Activated naive CD4-positive, alpha-beta T cell treated with anti-CD3 and anti-CD28 coated beads for 36 hours (primary cell): ENCODE measurements at places on chromosomes 6 and 20. TPM values are rescaled to one million over a fixed set of nuclear protein-coding genes. Genes with fewer than 3 reads are reported as not detected.
A peak's percentile ranks its signal among the peaks of the same experiment; 100 is the strongest.

GRCh38 chr6:16174416-16175078, 45.7 kb downstream of the MYLIP start:
- H3K36me3 ChIP-seq: peaks cover 1% of the 10 kb centered on the region
- peaks cover 3% of the 10 kb centered on the region for H3K4me1 ChIP-seq
- H3K27me3 ChIP-seq: peaks cover 3% of the 10 kb centered on the region
- H3K4me3 ChIP-seq: no peak overlapping the region

DNA sequence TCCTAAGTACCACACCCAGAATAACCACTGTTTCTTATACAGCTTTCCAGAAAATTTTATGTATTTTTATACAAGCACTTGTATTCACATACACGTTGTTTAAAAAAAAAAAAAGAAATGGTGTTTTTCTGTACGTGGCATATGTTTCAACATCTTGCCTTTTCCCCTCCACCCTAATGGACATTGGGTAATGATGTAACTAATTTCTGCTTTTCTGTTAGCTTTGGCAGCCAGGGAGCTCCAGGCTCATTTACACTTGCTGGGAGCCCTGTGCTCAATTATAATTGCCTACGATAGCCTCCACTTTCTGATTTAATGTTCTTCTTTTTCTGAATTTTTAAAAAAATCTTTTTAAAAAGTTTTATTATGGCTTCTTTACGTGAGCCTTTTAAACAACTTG, 352.4 kb downstream of the UTRN start:
- DNase-seq: no peak
- H3K27ac ChIP-seq: no peak overlapping the region

DNA sequence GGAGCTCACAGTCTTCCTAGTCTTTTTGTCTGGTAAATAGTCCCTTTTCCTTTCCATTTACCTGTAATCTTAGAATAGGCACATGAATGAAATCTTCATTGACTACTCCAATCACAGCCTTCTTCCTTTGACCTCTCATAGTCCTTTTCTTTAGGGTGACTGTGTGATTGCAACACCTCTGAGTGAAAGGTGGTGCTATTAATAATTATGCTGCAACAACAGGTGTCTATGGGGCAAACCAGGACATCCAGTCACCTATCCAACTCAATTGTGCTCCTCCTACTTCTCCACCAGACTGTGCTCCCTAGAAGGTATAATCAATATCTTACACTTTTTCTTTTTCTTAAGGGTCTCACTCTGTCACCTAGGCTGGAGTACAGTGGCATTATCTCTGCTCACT, 29.4 kb downstream of the RIPOR2 start:
- no peak overlapping the region for H3K4me3 ChIP-seq
- H3K27ac ChIP-seq: peak overlapping the region; percentile 66
- peaks cover 53% of the 10 kb centered on the region for H3K36me3 ChIP-seq
- peaks cover 75% of the 10 kb centered on the region for H3K4me1 ChIP-seq
- H3K27me3 ChIP-seq: no peaks in the 10 kb centered on the region

DNA sequence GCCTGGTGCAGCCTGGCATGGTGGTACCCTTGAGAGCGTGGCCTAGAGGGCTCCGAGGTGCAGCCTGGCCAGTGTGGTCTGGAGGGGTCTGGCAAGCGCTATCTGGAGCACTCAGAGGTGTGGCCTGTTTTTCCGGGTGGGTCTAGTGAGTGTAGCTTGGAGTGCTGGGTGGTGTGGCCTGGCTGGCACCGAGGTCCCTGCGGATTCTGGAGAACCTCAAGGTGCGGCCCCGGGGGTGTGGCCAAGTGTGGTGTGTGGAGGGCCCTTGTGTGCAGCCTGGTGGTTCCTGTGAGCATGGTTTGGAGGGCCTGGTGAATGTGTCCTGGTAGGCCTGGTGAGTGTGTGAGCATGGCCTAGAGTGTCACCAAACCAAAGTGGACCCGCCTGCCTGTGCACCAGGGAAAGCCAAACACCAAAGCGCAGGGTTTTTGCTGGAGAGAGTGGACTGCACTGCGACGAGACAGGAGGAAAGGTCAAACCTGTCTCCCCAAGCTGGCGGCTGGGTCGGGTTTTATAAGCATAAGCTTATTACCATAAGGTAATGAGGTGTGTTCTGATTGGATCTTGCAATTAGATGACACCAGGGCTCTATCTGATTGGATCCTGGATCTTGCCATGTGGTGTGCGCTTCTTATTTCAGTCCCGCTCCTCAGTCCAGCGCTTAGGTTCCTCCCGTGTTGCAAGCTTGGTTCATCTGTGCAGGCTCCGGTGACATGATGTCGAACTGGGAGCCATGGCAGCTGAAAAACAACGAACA, 35.7 kb downstream of the IGF2R start:
- H3K36me3 ChIP-seq: peaks cover 10% of the 10 kb centered on the region
- no peak overlapping the region for H3K4me3 ChIP-seq
- no peak for DNase-seq
- peaks cover 45% of the 10 kb centered on the region for H3K4me1 ChIP-seq
- H3K27me3 ChIP-seq: no peaks in the 10 kb centered on the region

DNA sequence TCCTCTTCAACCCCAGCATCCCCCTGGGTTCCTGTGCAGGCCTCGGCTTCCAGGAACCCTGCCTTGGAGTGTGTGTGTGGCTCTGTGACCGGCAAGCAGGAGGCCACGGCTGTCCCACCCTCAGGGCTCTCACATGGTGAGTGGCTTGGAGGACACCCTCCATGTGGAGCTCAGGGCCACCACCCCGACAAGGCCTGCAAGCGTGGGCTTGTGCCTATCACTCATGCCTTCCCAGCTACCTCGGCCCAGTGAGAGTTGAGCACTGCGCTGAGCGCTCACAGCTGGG, 76.7 kb downstream of the DACT2 start:
- no peak for DNase-seq
- H3K4me1 ChIP-seq: no peaks in the 10 kb centered on the region
- H3K4me3 ChIP-seq: no peak overlapping the region
- H3K27ac ChIP-seq: no peak overlapping the region

DNA sequence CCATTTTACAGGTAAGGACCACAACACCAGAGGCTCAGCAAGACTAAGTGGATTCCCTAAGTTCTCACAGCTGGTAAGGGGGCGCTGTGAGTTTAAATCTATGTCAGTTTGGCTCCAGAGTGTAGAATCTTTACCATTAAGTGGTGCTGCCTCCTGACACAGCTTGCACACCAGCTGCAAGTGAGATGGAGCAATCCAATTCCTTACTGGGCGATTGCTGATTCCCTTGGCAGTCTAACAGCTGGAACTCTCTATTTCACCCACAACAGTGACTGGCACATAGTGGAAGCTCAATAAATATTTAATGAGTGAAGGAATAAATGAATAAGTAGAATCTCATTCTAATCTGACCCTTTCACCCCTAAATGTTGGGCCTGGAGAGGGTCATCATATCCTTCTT, 176.7 kb downstream of the CLIC5 start:
- no peak overlapping the region for H3K27ac ChIP-seq
- DNase-seq: no peak

- no peak for DNase-seq
- H3K4me1 ChIP-seq: no peaks in the 10 kb centered on the region
- no peaks in the 10 kb centered on the region for H3K27me3 ChIP-seq
- H3K4me3 ChIP-seq: no peak overlapping the region
Observed at GRCh38 chr6:21027507-21027906, 493.2 kb downstream of the CDKAL1 start.

DNA sequence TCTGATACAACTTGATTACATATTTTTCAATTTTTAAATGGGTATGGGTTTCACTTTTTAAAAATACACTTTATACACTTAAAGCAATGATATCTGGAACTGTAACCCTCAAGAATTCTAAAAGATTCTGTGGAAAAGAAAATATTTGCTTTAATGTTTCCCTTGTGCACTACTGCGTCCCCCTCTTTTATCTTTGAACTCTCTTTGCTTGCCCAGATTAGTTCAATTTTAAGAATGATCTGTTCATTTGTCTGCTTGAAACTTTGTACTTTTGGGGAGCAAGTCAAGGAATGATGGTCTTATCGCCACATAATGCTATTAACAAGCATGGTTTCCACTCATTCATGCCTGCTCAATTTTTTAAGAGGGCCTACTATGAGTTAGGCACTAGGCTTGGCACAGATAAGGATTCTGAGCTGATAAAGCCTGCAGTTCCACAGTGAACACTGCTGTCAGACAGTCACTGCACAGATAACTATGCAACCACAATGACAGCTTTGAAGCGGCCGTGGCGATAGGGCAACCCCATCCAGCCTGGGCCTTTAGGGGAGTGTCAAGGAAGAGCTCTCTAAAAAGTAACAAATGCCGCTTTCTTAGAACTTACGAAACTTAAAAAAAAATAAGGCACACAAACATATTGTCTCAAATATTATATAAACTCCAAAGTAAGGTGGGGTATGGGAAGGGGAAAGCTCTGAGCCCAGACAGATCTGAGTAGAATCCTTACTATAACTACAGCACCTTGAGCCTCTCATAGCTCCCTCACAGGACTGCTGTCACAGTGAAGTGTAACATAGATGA, 29.7 kb downstream of the FYN start:
- DNase-seq: peak; percentile 80
- H3K36me3 ChIP-seq: peaks cover 24% of the 10 kb centered on the region
- H3K4me1 ChIP-seq: peaks cover 19% of the 10 kb centered on the region

DNA sequence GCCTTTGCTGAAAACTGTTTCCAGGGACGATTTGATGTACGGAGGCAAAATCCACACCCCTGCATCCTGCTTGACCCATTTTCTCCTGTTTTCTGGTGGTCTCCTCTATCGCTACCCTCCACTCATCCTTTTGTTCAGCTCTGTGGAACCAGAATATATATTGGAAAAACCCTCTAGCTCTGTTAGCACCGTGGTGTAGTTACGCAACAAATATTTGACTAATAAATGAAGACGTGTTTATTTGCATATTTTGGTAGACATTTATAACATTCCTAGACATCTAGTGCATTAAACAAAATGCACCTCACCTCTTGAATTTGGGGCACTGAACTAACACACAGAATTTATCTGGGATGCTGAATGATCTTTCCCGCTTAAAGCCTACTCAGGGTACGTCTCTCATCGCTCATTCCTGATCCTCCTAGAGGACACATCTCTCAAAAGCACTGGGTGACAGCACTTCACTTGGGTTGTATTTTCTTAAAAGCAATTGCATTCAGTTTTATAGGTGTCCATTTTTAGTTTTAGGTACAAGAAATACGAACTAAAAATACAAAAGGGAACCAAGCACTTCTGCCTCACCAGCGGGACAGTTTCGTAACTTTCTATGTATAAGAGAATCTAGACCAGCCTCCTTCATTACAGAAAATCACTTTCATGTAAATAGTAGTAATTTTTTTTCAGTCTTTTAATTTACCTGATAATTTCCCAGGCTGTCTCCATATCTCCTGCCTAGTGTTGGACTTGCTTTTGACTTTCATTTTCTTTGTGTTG, 59.2 kb downstream of the SNRNP48 start:
- no peak overlapping the region for H3K27ac ChIP-seq
- no peaks in the 10 kb centered on the region for H3K27me3 ChIP-seq
- peaks cover 13% of the 10 kb centered on the region for H3K4me1 ChIP-seq
- no peak for DNase-seq

DNA sequence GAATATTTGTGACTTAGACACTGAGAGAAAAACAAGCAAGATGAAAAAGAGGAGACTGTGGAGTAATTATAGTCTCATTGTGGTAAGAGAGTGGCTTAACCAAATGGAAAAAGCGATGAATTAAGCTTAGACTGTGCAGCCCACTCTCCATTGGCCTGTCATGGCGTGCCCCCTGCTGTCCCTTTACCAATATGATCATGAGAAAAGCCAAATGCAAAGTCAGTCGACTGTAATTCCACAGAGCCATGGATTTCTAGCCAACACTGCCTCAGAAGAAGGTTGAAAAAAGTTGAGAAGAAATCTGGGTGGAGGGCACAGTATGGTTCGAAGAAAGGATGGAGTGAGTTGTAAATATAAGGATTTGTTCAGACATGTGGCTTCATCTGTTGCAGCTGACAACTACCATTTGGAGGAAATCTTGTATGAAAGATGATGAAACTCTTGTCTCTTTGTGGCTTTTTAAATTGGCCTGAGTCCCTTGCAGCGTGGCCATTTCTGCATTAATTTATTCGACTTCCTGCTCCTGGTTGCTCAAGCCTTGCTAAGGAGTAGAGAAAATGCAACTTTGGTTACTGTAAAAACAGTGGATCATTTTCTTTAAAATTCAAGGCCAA, 251.4 kb downstream of the DOK5 start:
- H3K27ac ChIP-seq: no peak overlapping the region
- peaks cover 4% of the 10 kb centered on the region for H3K27me3 ChIP-seq
- no peaks in the 10 kb centered on the region for H3K36me3 ChIP-seq
- DNase-seq: no peak
- no peaks in the 10 kb centered on the region for H3K4me1 ChIP-seq

GRCh38 chr20:45946149-45946970, 11.9 kb downstream of the PCIF1 start:
- no peaks in the 10 kb centered on the region for H3K27me3 ChIP-seq
- DNase-seq: no peak
- no peak overlapping the region for H3K4me3 ChIP-seq
- no peak overlapping the region for H3K27ac ChIP-seq

DNA sequence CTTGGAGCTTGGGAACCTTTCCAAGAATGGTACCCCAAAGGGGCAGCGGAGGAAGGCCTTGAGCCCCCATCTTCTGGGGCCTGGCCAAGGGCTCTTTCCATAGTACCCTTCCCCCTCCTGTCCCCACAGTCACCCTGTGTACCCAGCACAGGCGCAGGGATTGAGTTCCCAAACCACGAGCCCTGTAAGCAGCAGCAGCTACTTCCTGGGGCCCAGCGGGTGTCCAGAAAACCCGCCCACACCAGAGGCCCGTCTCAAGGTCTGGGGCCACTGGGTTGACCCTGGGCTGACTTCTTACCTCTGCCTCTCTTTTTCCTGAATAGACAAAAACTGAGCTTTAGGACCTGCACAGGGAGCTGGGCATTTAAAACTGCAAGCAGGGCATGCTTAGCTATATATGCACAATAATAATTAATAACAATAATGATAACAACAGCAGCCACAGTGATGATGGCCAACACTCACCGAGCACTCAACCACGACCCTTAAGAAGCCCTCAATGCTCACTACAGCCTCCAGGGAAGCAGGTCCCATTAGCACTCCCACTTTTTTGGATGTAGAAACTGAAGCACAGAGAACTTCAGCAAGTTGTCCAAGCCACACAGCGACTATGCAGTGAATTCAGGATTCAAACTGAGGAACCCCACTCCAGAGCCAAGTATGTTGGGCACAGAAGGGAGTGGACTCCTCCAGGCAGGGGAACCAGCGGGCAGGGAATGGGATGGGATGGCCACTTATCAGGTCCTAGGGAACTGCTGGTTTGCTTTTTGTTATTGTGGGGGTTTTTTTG, 14.5 kb downstream of the NOL4L start:
- no peaks in the 10 kb centered on the region for H3K27me3 ChIP-seq
- no peaks in the 10 kb centered on the region for H3K36me3 ChIP-seq
- H3K4me1 ChIP-seq: peaks cover 23% of the 10 kb centered on the region
- no peak for DNase-seq

Gene CLIC5
- total RNA-seq: 1.5 TPM

Gene EEF1A2
- total RNA-seq: not detected

Gene MDC1
- 84.8 TPM for total RNA-seq

Gene PRRT1
- total RNA-seq: 1.1 TPM
